ENCODE measurements at places on chromosomes 5 and 9.

DNA sequence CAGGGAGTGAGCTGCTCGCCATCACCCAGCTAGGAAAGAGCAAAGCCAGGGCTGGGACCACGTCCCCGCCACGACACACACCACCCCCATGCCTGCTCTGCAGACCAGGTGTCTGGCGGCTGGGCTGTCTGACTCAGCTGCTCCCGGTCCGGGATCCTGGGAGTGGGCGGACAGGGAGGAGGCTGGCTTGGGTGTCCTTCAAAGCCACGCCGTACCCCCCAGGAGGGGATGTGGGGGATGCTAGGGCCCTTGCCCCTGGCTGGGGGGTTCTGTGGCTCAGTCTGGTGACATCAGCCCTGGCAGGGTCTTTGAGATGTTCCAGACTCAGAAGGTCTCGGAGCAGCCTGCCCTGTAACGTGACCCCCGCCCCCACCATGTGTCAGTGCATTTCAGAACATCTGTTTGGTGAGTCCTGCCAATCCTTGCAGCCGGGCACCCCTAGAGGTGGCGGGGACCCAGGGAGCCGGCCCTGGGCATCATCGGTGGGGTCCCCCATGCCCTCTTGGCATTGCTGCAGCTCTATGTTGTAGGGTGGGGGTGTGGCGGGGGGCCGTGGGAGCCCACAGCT is 62.3 kb downstream of the HMCN2 start:
- no peak for DNase-seq

DNA sequence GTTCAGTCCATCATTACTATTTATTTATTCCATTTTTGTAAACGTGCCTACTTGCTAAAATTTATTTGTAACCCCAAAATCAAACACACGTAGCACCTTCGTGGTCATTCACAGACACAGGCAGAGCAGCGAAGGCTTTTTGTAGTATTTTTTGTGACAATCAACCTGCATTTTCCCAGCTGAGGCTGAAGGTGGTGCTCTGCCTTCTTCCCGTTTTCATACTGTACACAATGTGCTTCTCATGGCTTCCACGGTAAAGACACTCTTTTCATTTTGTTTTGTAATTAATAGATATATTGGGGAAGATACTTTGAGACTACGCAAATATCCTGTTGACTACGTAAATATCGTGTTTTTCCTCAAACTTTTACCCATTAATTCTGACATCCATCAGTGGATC is 19.4 kb downstream of the DAP start:
- no peak for DNase-seq

DNA sequence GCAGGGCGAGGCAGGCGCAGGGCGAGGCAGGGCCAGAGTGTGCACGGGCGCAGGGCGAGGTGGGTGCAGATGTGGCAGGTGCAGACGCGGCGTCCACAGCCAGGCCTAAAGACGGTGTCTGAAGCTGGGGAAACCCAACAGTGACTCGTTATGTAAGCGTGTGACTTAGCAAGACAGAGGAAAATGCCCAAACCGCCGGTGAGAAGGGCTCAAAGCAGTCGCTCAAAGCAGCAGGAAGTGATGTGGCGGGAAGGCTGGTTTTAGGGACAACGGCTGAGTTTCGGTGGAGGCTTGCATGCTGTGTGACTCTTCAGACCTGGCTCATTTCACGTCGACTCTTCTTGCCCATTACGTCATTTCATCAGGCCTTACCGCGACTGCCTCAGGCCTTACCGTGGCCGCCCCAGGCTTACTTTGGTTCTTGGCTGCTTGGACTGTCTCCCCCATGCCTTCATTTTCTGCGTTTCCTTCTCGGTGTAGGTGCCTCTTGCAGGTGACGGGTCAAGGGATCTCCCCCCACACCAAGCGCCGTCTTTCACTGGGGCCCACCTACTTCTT is 50.5 kb upstream of the EXOC3 start:
- peak; percentile 100 for DNase-seq

GRCh38 chr9:35042081-35042604 is 30.3 kb downstream of the VCP start:
- peak; percentile 87 for DNase-seq

GRCh38 chr9:26723486-26723885 is 169.1 kb downstream of the CAAP1 start:
- peak; percentile 4 for DNase-seq

- no peak for DNase-seq
Measured at GRCh38 chr5:144944936-144945335, 774.3 kb downstream of the KCTD16 start.

- no peak for DNase-seq
Measured at GRCh38 chr5:14129123-14129522, 14.0 kb upstream of the TRIO start.

- peak; percentile 25 for DNase-seq
Measured at GRCh38 chr9:10059044-10059443, 553.8 kb downstream of the PTPRD start.

GRCh38 chr5:156456857-156457256 is 129.9 kb downstream of the SGCD start:
- no peak for DNase-seq

- no peak for DNase-seq
Measured at GRCh38 chr5:130955041-130955440, 210.0 kb downstream of the HINT1 start.

DNA sequence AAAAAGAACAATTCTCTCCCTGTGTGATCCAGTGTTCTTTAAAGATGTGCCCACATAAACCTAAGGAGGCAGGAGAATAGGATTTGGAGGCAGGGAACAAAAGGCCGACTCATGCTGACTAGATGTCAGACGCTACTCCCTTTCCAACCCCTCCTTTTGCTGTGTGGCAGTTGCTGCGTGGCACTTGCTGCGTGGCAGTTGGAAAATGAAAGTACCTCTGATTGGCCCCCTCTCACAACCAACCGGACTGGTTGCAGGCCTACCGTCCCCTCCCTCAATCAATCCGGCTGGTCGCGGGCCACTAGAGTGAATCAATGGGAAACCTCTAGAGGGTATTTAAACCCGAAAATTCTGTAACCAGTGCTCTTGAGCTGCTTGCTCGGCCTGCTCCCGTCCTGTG is 551.0 kb downstream of the KIF4B start:
- DNase-seq = no peak

- no peak for DNase-seq
Measured at GRCh38 chr5:71836084-71836483, 117.0 kb downstream of the CARTPT start.

- no peak for DNase-seq
Measured at GRCh38 chr5:55437859-55438206, 96.9 kb downstream of the PLPP1 start.

Measured in NB4 (cell line).